Cardiac fibroblast (primary cell): ENCODE measurements at places on chromosomes 4 and X.
A peak's percentile ranks its signal among the peaks of the same experiment; 100 is the strongest.

GRCh38 chr4:80340036-80340435 is 4.5 kb downstream of the CFAP299 start:
- no peak for DNase-seq

DNA sequence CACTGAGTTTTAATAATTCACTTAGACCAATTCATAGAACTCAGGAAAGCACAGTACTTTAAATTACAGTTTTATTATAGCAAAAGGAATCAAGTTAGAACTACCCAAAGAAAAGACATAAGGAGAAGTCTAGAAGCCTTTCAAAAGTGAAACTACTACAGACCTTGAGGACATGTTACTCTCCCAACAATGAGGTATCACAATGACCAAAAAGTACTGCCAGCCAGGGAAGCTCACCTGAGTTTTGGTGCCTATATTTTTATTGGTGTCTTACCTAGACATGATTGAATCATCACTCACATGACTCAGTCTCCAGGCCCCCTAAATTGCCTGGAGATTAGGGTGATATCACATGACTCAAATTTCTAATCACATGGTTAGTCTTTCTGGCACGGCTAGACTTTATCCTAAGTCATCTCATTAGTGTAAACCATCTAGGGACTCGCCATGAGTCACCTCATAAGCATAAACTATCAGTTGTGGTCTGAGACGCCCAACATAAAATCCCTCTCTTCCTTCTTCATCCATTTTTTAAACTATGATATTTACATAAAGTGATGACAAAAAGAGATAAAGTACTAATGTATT is 372.3 kb downstream of the TMA16 start:
- DNase-seq = no peak

DNA sequence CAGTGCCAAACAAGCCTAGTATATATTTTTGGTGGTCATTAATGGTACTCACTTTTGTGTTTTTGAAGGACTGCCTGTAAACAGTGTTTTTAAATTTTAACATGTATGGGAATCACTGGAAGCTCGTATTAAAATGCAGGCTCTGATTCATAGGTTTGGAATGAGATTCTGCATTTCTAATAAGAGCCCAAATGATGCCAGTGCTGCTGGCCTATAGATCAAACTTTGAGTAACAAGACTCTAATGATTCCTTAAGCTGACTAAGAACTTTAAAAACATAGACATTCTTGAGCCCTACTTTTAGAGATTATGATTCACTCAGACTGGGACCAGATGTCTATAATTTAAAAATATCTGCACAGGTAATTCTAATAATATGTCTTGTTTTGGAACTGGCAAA is 823.2 kb upstream of the LCORL start:
- no peak for DNase-seq

DNA sequence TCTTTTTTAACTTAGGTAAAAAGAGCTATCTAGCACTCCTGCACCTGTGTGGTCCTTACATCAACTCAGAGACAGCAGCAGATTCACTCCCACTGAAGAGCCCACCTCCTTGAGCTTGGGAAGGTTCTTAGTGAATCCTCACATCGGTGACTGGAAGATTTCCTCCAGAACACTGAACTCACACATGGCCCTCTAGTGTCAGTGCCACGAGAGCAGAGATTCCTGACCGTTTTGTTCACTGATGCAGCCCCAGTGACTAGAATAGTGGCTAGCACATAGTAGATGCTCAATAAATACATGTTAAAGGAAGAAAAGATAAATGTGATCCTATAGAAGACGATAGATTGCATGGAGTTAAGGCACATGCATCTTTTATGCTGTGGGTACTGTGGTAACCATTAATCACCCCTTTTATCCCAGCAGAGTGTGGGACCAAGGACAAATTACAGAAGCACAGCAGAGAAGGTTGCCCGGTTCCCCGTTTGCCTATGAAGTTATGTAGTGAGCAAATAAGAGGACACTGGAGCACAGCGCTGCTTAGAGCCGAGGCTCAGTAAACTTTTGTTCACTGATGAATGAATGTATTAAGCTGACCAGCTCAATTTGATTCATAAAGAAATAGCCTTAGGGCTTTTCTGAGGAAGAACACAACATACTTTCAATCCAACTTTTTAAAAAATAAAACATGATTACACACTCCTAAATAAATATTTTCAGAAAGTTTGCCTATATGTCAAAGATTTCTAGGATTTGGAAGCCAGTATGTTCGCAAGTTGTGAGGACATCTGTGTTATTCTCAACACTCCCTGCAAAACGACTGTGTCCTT is 8.7 kb downstream of the GASK1B start:
- DNase-seq = no peak

GRCh38 chrX:16719334-16720084 is at the start of gene SYAP1:
Gene SYAP1, plus strand, starts transcription at chrX:16719612. Its CDS starts 113 bp downstream, at chrX:16719725.
- peak; percentile 97 for DNase-seq

- DNase-seq = no peak
Measured at GRCh38 chrX:114583646-114584374, at the start of gene HTR2C. Gene HTR2C, plus strand, starts transcription at chrX:114584086. Its CDS starts 142,851 bp downstream, at chrX:114726937.

- DNase-seq = no peak
Measured at GRCh38 chr4:102757681-102758080, 3.1 kb downstream of the MANBA start.

DNA sequence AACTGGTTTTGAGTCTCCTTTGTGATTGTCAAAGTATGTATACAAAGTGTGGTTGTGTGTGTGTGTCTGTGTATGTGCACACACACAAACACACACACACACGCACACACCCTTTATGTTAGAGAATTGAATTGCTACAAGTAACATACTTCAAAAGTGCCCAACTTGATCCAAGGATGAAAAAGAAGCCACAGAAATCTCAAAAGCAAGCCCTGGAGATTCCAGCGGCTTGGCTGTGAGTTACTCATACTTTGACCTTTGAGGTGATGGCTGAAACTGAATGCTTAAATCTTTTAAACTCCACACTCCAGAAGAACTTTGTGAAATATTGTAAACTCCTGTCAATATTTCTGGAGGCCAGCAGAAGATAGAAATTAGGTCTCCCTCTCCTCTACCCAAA is 168.4 kb upstream of the NRK start:
- peak; percentile 31 for DNase-seq

DNA sequence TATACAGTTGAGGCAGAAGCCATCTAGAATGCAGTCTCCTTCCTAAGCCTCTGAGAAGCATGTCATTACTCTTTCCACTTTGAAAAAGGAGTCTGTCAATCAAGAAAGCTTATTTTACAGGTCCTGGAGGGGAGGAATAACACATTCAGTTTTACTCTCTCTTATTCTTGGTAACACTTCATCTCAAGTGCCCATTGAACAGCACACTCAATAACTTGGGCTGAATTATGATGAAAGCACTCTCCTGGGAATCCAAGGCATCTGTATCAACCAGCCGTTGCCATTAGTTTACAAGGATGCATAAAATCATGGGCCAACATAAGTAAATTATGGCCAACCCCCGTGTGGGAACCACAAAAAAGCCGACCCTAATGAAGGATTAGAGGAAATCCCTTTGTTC is 282.4 kb downstream of the C4orf33 start:
- DNase-seq = no peak

- no peak for DNase-seq
Measured at GRCh38 chr4:145171911-145172310, 8.5 kb downstream of the OTUD4 start.

GRCh38 chr4:96343836-96344235 is 503.9 kb downstream of the PDHA2 start:
- DNase-seq = no peak

GRCh38 chrX:52577464-52578173 is 60.8 kb upstream of the XAGE1B start:
- no peak for DNase-seq

- no peak for DNase-seq
Measured at GRCh38 chrX:150162141-150162540, 201.0 kb upstream of the MAMLD1 start.

DNA sequence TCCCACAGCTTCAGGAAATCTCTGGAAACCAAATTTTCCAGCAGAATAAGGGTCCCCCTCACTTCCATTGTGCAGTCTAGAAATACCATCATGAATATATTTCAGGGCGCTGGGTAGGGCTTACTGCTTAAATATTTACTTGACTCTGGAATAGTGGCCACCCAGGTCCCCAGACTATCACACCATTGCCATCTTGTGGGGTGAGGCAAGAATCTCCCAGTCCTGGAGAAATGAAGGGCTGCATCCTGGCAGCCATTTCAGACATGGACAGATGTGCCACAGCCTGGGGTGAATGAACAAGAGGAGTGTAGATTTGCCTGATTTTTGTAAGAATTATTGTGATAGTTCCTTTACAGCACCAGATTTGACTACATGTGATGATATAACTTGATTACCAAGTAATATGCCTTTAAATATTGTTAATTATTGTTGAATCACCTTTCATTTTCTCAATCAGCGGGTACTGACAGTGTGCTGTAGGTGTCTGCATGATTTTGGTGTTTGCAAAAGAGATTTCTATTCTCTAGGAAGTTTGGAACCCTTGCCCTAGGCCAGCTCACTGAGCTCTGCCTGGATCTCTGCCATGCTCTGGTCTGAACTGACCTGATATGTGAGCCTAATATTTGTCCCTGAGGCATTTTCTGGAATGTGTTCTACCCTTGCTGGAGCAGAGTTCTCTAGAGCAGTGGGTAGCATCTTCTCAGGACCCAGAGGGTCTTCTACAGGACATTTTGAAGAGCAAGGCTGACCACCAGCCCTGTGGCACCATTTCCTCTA is 183.4 kb downstream of the KIT start:
- DNase-seq = peak; percentile 40

DNA sequence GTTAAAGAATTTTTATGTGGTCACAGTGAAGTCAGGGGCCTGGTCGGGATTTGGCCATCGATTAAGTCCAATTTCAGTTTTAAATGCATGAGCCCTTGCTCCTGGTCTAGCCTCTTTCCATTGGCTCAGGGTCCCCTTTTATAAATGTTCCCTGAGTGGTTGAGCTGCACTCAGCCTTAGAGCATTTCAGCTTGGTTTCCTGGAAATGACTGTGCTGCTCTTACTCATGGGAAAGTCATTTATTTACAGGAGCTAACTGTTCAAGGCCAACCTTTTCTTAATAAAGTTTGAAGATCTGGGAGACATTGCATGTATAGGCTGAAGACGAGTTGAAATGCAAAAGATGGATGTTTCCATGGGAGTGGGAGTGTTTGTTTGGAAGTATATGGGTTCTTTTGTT is 98.8 kb upstream of the CLNK start:
- peak; percentile 23 for DNase-seq
